Hematopoietic multipotent progenitor cell (in vitro differentiated cells): ENCODE measurements at places on chromosomes 13 and 19.

- no peak for DNase-seq
Measured at GRCh38 chr13:26881154-26881553, 120.6 kb upstream of the GPR12 start.

DNA sequence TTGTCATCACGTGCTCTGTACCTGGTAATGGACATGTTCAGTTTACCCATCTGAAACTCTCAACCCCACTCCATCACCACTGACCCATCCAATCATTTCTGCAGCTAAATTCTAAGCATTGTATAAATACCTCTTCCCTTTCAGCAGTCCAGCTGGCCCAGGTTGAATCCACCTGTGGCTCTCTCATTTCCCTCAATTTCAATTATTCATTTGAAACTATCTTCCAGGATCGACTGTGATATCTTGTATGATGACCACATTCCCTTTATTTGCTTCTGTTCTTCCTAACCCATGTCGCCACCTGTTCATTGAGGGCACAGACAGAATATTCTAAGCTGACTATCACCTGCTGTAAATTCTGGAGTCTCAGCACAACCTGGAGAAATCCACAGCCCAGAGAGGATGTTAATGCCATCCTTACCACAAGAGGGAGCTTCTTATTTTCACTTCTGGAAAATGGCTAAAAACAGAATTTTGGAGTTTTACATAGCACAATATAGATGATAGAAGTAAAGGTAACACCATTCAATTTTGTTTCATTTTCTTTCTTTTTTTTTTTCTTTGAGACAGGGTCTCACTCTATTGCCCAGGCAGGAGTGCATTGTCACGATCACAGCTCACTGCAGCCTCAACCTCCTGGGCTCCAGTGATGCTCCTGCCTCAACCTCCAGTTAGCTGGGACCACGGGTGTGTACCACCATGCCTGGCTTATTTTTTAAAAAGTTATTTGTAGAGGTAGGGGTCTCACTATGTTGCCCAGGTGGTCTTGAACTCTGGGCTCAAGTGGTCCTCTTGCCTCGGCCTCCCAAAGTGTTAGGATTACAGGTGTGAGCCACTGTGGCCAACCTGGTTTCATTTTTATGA is 38.6 kb downstream of the ZNF823 start:
- DNase-seq, result peak; percentile 63

- no peak for DNase-seq
Measured at GRCh38 chr13:49093376-49093775, 117.7 kb downstream of the FNDC3A start.

DNA sequence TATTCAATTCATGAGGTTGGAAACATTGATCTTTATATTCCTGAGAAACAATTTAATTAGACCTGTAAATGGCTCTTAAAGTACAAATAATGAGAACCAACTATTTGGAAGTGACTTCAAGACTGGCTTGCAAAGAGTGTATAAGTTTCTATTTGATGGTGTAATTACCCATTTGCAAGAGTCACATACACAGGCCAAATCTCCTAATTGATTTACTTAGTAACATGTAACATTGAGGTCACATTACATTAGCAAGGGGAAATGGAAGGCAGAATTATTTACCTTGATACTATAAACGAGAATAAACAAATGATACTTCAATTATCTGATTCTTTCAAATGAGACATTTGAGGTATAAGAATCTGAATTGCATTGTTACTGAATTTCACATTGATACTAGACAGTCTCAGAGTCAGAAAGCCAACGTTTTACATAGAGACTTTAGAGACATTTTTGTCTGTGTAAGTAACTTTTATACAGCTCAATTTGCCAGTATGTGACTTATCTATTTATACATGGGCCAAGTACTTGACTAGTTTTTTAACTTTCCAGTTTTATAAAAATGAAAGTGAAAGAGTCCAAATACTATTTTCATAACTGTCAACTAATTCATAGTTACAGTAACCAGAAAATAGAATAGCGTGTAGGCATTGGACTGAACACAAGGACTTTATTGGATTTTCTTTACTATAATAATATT is 95.6 kb upstream of the RFC3 start:
- no peak for DNase-seq

DNA sequence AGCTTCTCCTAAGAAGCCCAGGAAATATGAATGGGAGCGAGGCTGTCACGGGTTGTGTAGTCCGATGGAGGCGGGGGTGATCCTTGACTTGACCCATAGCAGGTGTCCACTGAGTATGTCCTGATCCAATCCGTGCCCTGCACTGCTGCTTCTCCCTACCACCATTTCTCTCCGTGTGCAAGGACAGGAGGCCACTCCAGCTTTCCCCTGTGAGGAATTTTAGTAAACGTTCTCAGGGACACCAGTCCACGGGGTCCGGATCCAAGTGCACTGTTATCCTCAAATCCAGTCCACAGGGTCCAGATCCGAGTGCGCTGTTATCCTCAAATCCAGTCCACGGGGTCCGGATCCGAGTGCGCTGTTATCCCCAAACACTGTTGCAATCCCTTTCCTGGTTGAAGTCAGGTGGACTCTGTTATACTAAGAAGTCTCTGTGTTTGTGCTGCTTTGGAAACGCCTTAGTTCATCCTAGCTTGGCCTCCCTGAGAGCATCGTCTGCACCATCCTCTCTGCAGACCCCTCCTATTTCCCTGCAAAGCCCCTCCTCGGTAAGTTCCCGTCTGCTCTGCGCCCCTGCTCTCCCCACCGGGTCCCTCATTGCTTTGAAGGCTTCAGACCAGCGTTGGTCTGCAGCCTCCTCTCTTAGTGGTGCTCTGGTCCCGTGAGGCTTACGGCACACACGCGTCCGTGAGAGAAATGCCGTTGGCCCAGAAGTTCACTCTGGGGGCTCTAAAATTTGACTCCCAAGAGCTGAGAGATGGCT is 303.5 kb downstream of the TEX29 start:
- DNase-seq, result no peak
